ENCODE measurements at places on chromosomes 1 and 21.

GRCh38 chr1:42392255-42392654 is 11.7 kb downstream of the RIMKLA start:
- no peak for DNase-seq

GRCh38 chr1:214372092-214372491 is 91.1 kb downstream of the SMYD2 start:
- DNase-seq: no peak

GRCh38 chr1:228005511-228006033 is 1.2 kb upstream of the WNT3A start:
- no peak for DNase-seq

DNA sequence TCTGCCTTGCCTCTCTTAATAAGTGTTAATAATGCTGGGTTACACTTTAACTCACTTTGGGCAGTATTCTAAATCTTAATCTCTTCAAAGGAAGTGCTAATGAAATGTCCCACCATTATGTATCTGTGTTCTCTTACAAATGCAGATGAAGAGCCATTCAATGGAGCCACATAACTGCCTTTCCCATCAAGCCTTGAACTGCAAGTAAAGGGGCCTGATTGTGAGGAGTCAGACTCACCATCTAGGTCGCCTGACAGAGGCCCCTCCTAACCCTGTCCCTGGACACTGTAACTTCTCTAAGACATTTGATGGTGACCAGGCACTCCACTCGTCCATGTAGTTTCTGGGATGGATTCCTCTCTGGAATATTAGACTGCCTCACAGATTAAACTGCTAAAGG is 329.4 kb downstream of the KIF26B start:
- no peak for DNase-seq

DNA sequence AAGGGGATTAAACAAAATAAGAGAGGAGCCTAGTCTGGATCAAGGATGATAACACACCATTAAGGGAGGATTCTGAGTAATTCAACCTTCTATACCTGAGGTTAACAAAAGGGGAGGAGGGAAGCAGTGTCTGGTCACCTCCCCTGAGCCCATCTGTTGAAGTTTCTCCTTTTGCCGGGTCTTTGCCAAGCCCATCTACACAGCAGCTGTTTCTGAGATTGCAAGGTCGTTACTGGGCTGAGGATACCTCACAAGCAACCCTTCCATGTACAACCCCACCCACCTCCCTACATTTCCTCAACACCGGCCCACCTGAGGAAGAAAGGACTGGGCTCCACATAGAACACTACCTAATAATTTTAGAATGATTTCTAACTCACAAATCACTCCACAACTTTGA is 26.3 kb downstream of the LRRC52 start:
- DNase-seq: no peak

- no peak for DNase-seq
Observed at GRCh38 chr1:51575406-51576084, 41.3 kb upstream of the OSBPL9 start.

GRCh38 chr1:34684266-34684665 is 70.6 kb upstream of the GJB5 start:
- DNase-seq: no peak

DNA sequence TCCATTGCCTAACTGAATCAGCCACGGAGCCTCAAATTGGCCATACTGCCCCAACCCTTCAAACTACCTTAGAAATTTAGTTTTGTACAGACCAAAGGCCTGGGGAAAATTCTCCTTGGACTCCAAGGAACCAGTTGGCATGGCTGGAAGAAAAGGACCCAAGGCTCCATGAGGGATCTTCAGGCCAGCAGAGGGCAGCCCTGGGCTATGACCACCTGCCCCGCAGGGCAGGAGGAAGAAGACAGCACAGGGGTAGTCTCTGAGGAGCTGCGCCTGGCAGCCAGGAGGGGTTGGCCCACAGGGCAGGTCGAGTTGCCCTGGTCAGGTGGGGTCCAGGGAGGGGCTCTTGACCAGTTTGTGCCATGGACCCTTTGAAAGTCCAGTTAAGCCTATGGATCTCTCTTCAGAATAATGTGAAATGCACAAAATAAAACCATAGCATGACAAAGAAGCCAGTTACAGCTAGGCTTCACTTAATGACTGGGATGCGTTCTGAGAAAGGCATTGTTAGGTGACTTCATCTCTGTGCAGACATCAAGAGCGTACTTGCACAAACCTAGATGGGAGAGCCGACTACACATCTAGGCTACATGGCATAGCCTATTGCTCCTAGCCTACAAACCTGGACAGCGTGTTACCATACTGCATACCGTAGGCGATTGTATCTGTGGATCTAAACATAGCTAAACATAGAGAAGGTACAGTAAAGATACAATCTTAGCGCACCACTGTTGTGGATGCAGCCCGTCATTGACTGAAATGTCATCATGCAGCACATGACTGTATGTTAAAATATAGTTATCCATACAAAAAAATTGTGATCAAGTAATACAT is 26.1 kb downstream of the CACNA1S start:
- DNase-seq: no peak

DNA sequence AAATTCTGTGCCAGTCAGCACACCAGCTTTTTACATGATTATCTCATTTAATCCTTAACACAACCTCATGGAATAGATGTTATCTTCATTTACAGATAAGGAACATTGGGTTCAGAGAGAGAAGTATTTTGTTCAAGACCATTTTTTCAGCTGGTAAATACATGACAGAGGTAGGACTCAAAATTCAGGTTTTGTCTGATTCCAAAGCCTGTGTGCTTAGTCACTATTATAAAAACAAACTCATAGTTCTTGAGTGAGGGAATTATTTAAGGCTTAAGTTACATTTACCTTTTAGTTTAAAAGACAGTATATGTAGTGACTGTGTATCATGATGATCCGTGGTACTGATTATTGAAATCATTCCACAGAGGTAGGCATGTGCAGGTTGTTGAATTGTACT is 125.2 kb downstream of the MAGI3 start:
- no peak for DNase-seq

- DNase-seq: no peak
Observed at GRCh38 chr1:161740921-161741320, 8.7 kb upstream of the DUSP12 start.

- DNase-seq: no peak
Observed at GRCh38 chr1:54833121-54833520, 32.0 kb upstream of the TTC22 start.

GRCh38 chr1:54460861-54461387 is 54.7 kb upstream of the SSBP3 start:
- DNase-seq: no peak

DNA sequence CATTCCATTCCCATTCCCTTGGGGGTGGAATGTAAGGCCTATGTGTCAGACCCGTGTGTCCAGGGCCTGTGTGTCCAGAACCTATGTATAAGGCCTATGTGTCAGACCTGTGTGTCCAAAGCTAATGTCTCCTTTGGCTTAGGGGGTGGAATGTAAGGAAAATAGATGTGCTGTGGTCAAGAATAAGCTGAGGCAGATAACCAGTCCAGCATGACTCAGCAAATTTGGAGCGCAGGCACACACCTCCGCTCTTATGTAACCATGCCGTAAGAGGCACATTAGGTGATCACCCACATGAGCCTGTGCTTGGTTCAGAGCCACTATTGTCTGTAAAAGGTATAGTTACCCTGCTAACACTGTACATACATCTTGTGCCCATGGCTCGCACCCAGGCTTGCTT is 150.8 kb upstream of the SGIP1 start:
- DNase-seq: no peak

DNA sequence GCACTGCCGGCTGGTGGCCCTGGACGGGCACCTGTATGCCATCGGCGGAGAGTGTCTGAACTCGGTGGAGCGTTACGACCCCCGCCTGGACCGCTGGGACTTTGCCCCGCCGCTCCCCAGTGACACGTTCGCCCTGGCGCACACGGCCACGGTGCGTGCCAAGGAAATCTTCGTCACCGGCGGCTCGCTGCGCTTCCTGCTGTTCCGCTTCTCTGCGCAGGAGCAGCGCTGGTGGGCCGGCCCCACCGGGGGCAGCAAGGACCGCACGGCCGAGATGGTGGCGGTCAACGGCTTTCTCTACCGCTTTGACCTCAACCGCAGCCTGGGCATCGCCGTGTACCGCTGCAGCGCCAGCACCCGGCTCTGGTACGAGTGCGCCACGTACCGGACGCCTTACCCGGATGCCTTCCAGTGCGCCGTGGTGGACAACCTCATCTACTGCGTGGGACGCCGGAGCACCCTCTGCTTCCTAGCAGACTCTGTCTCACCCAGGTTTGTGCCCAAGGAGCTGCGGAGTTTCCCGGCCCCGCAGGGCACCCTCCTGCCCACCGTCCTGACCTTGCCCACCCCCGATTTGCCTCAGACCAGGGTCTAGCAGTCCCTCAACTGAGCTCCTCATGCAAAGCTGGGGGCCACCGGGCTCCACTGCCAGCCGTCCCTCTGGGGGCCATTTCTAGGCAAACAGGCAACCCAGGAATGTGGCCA is 2.1 kb downstream of the KLHDC7A start:
- no peak for DNase-seq
